Activated gamma-delta T cell treated with Interleukin-2 at 50 U/mL for 16 hours (primary cell): ENCODE measurements at places on chromosomes 3 and 15.

GRCh38 chr15:80679167-80679803 lies 15.8 kb upstream of the ABHD17C start:
- DNase-seq, result no peak

DNA sequence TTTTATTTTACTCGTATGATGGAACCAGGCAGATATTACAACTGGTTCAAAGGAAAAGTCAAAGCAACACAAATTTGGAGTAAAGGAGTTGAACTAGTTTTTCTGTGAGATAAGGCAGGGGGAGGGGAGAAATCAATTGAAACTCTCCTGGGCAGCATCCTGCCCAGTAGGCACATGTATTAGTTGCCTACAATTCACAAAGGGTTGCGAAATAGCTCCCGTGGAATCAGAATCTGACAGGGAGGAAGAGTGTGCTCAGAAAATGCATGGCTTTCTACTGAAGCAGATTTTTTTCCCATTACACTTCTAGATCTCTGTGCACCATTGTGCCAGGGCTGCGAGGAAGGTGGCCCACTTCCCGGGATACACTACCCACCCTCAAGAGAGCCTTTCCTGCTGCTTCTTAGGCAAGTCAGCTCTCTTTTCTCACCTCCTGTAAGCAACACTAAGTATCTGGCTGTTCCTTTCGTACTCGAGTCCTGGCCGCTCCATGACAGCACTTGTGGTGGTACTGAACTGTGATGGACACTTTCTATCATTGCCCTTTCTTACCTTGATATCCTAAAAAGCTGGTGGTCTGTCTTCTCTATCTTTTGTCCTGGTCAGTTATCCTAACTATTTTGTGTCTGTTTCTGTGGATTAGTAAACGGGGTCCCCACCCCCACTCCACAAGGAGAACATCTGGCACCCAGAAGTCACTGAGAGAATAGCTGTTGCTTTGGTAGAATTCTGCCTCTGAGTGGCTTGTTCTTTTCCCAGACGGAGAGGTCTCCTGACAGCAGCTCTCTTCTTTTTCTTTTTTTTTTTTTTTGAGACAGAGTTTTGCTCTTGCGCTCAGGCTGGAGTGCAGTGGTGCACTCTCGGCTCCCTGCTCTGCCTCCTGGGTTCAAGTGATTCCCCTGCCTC lies 74.8 kb downstream of the RPL39L start:
- DNase-seq, result no peak

DNA sequence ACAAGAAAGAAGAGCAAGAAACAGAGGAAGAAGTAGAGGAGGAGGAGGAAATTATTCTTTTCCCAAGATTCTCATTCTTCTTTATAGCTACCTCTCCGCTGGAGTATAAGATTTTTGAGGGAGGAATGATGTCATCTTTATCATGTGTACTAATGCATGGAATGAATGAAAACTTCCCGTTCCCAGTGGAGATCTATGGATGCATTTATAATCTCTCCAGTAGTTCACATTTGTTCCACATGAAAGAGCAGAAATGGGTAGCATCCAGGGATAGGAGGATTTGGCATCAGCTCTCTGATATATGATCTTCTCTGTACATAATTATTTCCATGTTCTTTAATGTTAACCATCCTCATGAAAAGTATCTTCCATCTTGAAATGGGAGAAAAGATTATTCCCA lies 244.4 kb downstream of the ADAMTSL3 start:
- no peak for DNase-seq

DNA sequence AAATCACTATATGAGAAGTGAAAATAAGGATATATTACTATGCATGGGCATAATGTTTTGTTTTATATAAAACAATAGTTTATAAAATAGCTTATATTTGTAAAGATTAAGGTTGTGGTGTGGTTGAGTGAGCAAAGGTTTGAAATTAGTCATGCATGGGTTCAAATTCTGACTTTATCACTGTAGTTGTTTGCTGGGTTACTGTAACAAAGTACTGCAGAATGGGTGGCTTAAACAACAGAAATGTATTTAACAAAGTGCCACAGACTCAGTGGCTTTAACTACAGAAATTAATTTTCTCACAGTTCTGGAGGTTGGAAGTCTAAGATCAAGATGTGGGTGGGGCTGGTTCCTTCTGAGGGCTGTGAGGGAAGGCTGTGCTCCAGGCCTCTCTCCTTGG lies 184.8 kb upstream of the THRB start:
- DNase-seq, result no peak

- DNase-seq, result no peak
These were observed 5.6 kb downstream of the FOXL2 start for GRCh38 chr3:138941259-138941885.

DNA sequence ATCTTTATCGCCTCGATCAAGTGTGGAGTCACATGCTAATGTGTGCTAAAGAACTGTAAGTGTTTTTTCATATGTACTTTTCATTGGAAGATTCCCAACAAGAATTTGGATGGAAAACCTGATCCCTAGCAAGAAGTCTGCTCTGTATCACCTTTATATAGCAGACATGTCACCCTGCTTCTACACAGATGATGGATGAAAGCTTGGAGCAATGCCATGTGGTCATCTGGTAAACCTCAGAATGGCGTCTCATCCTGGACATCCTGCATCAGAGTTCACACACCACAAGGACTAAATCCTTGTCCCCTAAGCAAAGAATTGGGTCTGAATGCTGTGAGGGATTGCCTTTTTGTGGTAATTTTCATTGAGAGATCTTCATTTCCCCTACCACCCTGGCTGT lies 42.1 kb upstream of the CTDSPL start:
- no peak for DNase-seq

DNA sequence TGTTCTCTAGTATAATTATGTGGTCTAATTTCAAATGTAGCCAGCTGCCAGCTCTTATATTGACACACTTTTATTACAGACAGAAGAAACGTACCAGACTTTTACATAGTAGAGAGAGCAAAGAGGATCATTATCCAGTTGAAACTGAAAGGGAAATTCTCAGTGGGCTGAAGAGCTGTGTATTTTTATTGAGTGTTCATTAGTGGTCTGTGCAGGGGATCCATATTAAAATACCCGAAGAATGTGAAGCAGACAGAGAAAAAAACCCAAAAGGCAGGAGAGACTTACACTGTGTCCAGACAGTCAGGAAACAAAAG lies 41.3 kb downstream of the MYRIP start:
- no peak for DNase-seq

- no peak for DNase-seq
These were observed 855.7 kb upstream of the DPPA4 start for GRCh38 chr3:110193074-110193473.

DNA sequence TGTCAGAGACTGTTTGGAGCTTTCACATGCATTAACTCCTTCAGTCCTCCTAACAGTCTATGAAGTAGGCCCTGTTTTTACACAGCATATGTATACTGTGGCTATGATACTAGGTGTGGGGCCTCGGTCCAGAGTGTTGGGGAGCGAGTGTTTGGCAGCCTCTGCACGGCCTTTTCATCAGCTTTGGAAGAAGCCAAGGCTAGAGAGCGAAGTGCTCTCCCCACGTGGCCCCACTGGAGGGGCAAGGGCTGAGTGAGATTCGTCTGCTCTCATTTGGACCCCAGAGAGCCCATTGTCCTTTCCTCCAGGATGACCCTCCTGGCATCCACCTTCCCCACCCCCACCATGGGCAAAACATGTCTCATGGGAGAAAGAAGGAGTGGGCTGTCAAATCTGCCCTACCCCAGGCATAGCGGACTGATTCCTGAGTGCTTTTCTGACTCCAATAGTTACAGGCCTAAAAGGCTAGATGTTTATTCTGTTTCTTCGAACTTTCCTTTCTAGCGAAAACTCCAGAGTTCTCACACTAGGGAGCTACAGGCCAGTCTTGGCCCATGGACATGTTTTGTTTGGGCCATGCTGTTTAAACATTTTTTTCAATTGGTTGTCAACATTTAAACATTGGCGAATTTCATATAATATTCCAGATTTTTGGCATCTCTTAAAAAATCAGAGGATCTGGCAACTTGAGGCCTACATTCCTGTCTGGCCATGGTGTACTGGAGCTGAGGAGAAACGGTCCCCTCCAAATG lies 76.0 kb downstream of the EEFSEC start:
- DNase-seq, result no peak

DNA sequence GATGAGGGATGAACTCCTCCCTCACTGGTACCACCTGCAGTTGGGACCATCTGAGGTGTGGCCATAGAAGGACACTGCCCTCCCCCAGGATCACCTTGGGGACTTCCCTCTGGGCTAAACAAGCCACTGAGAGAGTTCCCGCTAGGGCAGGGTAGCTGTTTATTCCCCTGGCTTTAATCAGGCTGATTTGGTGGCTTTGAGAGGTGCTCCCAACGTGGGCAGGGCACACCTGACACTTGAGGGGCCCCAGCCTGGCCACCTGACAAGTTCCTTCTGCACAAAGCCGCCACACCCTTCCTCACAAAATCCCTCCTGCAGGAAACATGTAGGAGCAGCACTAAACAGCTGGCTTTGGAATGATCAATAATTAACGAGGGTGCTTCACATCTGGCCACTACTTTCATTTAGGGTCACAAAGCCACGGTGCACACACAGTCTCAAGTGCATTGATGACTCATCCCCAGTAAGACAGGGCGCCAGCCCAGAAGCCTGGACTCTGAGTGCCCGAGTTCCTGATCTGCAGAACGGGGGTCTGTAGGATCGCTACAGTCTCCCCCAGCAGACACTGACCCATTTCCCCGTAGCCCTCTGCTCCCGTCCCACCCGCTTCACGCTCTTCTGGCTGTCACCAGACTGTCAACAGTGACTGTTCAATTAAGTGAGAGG lies 75.1 kb downstream of the ATP10A start:
- no peak for DNase-seq

GRCh38 chr3:129605922-129606635 lies 397 bp downstream of the PLXND1 start:
- DNase-seq, result no peak

- DNase-seq, result no peak
These were observed 1.3 kb downstream of the HIGD1A start for GRCh38 chr3:42802876-42803413.

GRCh38 chr3:43400167-43400566 lies 113.8 kb downstream of the SNRK start:
- DNase-seq, result no peak

- DNase-seq, result no peak
These were observed 5.2 kb upstream of the IP6K1 start for GRCh38 chr3:49791571-49791970.

DNA sequence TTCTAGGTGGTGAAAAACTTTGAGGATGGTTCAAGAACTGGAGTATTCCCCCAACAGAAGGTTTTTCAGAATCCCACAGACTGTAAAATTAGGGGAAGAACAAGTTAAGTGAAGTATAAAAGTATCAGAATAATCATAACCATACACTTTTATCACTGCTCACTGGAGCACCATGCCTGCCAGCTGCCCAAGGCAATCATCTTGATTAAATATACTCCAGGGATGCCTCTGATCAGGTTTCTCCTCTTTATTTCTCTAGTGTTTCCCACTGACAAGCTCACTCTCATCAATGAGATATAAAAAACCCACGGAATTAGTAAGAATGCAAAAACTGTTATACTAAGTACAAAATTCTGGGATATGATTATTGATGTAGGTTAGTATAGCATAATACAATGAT lies 108.0 kb downstream of the STAG1 start:
- DNase-seq, result no peak

GRCh38 chr3:58746758-58747157 lies 80.2 kb upstream of the FAM3D start:
- DNase-seq, result no peak

DNA sequence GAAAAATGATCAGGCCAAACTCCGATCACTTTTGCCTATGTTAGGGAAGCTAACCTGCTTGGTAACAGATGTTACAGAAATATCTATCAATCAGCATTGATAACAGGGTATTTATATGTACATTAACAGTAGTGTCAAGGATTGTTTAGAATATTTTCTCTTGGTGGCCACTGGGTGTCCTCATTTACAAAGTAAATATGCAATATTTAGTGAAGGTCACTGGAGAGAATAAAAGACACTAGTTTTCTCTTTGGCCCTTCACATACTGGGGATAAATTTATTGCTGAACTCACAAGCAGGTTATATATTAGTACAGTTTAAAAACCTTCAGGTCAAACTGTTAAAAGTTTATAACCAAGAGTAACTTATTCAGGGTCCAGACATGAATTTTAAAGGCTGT lies 69.0 kb downstream of the TIGIT start:
- DNase-seq, result no peak
